ENCODE measurements at places on chromosomes 16 and 17.

DNA sequence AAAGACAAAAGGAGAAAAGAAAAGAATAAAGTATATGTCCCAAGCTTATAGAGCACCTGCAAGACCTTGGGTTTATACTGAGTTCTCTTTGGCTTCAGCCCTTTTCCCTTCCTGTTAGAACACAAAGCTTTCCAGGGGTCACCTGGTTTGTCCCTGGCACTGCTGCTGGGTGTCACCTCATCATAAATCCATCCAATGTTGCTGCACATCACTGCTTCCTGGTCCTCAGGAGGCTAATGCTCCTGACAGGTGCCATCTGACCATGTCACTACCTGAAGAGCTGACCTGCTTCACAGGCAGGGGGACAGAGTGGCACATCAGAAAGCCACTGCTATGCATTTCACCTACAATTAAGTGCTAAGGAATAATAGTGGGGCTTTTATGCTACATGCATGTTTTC is 164.6 kb upstream of the ELAC2 start:
- DNase-seq, result peak; percentile 48

GRCh38 chr17:49217651-49218413 is 7.3 kb downstream of the ABI3 start:
- peak; percentile 52 for DNase-seq

GRCh38 chr17:29116804-29117753 is 63.1 kb downstream of the MYO18A start:
- peak; percentile 78 for DNase-seq

DNA sequence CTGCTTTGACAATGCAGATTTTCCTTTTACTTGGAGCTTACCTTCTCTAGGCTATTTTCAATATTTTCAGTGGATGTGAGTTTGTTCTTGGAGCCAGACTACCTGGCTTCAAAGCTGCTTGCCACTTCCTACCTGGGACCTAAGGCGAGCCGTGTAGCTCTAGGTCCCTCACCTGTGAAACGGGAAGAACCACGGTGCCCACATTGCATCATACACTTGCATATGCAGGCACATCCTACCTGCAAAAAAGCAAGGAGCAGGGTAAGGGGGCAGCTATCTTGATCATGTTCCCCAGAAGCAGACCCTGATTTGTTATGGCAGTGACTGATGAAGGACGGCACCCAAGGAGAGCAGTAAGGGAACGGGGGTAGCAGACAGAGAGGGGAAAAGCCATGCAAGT is 27.0 kb upstream of the MPRIP start:
- DNase-seq, result no peak

GRCh38 chr17:10062691-10063385 is 135.6 kb downstream of the GAS7 start:
- no peak for DNase-seq

DNA sequence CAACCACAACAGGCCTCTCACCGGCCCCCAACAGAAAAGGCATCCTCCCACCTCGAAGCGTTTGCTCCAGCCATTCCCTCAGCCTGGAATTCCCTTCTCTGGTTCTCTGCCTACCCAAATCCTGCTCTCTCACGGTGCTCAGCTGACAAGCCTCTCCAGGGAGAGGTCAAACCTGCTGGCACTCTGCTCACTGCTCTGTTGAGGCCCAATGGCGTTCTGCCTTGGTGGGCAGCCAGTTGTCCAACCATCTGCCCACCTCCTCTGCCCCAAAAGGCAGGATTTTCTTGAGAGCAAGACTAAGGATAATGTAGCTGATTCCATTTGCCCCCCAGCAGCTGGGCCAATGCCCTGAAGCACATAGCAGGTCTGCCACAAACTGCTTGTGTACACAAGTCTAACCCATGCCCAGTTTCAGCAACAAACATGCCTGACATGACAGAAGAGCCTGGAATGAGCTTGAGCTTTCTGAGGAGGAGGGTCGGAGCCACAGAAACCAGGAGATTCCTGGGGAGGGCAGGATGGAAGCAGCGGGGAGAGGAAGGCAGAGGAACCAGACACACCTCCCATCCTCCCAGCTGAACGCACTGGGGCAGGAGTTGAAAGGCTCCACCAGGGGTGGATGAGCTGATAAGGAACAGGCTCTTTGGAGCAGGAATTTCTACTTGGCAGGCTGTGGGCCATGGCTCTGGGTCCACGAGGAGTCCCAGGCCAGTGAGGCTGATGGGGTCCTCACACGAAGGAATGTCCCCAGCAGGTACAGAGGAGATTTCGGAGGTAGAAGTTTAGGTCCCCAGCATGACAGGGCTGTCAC is 23.9 kb downstream of the ARHGAP27 start:
- DNase-seq, result peak; percentile 61

- DNase-seq, result no peak
Observed at GRCh38 chr17:21353326-21354010, 22.7 kb upstream of the KCNJ12 start.

DNA sequence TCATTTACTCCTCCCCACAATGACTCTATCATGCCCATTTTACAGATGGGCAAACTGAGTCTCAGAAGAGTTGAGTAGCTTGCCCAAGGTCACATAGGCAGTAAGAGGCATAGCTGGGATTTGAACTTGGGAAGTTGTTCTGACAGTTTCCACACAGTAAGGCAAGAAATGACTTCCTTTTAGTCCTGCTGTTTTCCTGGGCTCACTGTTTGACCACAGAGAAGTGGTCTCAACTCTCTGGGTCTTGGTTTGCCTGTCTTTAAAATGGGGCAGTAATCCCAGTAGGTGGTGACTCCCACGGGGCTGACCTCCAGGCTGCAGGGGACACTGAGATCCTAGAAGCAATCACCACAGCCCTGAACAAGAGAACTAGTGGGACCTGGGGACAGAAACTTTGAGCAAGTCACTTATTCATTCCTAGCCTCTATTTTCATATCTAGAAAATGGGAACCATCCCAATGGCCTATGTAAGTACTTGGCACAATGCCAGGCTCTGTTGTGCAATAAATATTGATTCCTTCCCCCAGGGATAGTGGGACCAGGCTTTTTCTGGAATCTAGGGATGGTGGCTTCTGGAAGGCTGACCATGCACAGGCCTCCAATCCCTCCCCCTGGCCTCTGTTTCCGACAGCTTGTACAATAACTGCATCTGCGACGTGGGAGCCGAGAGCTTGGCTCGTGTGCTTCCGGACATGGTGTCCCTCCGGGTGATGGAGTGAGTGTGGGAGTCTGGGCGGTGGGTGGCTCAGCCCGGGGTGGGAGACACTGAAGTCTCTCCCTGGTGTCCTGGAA is 20.5 kb downstream of the DEXI start:
- no peak for DNase-seq

DNA sequence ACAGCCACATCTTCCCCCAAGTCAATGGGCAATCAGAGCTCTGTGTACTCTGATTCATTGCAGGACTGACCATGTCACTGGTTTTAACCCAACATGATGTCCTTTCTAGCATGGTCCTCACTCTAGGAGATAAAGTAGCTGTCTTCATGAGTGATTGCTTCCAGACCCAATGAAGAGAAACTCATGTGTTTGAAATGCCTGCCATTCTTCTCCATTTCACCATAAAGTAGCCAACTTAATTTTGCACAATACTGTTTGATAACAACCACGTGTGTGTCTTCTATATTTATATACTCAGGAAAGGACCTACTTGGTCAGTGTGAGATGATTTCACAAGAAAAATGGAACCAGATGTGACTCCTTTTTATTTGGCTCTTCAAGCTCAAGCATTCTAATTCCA is 172.5 kb downstream of the AXIN2 start:
- no peak for DNase-seq

GRCh38 chr17:68461122-68461539 is 3.8 kb upstream of the WIPI1 start:
- DNase-seq, result no peak

- DNase-seq, result no peak
Observed at GRCh38 chr16:84464116-84464515, 40.3 kb downstream of the MEAK7 start.

DNA sequence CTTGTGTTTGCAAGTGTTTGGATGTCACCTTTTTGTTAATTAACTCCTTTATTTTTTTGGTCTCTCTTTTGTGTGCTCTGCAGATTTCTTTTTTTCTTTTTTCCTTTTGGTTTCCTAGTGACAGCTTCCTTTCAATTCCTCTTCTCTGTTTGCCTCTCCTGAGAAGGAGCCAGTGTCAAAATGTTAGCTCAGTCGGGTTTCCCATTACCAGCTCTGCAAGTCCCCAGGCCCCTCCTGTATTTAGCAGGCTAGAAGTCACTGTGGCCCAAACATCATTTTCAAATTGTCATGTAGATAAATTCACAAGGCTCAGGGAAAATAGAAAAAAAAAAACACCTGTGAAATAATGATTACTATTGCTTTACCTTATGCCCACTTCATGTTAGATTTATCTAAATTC is 1621.6 kb downstream of the CDH8 start:
- DNase-seq, result no peak

DNA sequence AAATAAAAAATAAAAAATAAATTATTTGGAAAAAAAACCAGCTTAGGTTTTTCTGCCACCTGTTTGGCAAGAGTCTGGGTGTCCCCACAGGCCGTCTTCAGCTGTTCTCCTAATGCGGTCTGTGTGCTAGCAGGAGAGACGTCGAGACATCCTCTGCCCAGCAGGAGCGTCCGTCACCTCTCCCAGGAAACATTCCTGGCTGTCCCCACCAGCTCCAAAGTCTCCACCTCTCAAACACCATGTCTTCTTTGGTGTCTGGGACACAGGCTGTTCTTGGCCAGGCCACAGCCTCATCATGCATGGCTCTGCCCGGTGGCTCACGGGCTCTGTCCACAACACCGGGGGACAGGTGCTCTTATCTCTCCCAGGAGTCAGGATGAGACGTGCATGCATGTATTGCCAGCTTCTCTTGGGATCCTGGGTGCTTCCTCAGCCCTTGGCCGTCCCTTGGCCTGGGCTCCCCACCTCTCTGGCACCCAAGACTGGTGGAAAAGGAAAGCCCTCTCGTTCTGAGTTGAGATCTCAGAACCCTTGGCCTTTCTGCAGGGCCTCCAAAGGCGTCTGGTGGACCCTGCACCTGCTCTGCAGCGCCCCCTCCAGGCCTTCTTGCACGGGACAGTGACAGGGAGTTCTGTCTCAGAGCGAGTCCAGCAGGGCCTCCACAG is 84.9 kb upstream of the CBX4 start:
- DNase-seq, result peak; percentile 83

- no peak for DNase-seq
Observed at GRCh38 chr17:70654706-70655105, 485.4 kb downstream of the KCNJ2 start.

- DNase-seq, result no peak
Observed at GRCh38 chr17:82915010-82915756, 75.4 kb upstream of the ZNF750 start.

GRCh38 chr16:87210894-87211293 is 106.3 kb downstream of the C16orf95 start:
- DNase-seq, result no peak

DNA sequence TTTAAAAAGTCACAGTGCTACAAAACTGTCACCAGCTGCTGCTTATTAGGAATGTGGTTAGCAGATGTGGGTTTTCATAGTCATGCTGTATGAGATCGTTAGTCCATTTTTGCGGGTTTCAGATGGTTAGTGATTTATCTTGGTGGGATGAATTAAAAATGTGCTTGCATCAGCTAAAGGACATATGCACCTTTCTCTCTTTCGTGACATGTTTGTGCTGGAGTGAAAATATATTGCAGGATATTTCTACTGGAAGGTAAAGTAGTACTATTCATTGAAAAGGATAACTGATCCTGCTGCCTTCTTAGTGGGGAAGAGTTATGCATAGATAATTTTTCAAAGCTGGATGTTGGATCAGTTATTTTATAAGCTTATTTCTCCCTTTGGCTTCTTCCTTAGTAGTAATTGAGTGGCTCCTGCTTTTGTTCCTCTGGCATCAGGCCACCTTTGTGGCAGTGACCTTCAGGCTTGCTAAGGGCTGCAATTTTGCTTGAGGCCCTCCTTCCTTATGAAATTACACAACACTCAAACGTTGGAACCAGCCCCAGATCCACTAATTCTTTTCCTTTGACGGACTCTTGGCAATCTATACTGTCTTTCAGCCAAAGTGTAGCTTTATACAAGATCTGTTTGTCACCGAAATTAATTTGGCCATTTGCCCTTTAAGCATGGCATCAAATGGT is 7.5 kb upstream of the SNTB2 start:
- peak; percentile 85 for DNase-seq

DNA sequence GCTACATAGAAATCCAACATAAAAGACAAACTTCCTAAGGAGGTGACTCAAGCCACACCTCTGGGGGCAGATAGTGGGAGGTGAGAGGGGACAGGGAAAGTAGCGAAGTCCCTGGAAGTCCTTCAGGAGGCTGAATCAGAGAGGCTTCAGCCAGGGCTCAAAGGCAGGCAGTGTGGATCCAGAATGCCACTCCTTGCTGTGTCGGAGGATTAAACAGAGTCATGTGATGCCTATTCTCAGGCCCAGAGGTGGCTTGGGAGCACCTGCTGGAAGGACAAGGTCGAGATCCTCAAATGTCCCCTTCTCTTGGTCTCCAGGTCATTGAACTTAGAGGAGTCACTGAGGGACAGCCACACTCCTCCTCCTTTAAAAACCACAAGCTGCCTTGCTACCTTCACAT is 391.1 kb downstream of the SOX9 start:
- peak; percentile 64 for DNase-seq

- DNase-seq, result no peak
Observed at GRCh38 chr16:59988591-59988990, 1254.5 kb upstream of the GOT2 start.

- DNase-seq, result peak; percentile 54
Observed at GRCh38 chr16:12089492-12090150, 113.1 kb downstream of the SNX29 start.

DNA sequence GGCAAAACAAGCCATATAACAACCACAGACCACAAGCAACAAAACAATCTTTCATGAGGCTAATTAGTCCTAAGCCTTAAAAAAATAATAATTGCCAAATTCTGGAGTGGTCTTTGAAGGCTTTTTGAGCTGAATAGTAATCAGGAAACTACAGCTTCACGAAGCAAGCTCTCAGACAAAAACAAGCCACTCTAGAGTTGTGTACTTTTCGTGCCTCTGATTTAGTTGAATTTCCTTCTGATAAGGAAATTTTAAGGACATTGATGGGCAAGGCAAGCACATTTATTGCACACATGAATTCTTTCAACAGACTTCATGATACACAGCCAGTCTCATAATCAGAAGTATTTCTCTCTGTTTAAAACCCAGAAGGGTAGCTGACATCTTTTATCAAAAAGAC is 130.8 kb upstream of the IRX3 start:
- no peak for DNase-seq

DNA sequence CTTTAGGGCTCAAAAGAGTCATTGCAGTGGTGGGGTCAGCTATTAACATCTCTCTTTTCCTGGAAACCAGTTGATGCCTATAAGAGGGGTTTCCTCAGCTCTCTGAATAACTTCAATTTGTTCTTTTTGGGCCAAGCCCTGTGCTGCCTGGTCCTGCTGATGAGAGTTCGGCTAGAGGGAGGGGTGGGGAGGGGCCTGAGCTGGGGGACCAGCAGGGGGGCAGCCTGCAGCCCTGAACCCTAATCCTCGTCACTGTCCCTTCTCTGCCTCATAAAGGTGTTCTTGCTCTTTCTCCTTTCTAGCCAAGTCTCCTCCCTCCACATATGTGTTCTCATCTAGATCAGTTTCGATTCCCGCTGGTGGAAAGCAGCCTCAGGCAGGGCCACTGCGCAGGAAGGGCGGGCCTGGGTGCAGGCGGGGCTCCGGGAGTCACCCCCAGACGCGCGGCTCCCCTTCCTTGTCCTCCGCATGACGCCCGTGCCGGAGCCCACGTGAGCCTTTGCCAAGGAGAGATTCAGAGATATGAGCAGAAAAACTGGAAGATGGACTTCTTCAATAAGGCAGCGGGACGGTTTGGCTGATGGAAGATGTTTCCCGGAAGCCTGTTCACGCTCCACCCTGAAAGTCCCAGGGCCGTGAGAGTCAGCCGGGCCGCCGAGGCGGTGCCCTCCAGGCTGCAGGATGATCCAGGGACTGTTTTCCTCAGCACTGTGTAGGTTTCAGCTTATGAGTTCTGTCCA is 15.0 kb upstream of the RHOT1 start:
- peak; percentile 89 for DNase-seq
